ENCODE measurements at places on chromosomes 3 and 15.

- DNase-seq = no peak
These were observed 260.6 kb downstream of the GOLGA6L6 start for GRCh38 chr15:20280933-20281463.

GRCh38 chr3:73480187-73480672, 144.5 kb downstream of the PDZRN3 start:
- DNase-seq = no peak

DNA sequence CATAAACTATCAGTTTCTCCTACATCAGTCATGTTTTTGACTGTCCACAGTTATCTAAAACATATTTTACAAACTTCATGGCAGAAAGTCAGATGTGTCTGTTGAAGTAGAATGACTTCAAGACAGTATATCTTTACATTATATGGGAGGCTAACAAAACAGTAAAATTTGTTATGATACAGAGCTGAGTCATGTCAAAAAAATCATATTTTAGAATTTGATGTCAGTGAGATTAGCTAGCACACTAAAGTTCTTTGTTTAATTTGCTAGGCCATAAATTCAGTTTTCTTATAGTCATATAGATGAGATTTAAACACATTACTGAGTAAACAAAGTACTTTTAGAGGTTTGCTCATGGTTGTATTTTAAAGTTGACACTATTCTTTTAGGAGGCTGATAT, 80.3 kb upstream of the IGSF10 start:
- DNase-seq = no peak

DNA sequence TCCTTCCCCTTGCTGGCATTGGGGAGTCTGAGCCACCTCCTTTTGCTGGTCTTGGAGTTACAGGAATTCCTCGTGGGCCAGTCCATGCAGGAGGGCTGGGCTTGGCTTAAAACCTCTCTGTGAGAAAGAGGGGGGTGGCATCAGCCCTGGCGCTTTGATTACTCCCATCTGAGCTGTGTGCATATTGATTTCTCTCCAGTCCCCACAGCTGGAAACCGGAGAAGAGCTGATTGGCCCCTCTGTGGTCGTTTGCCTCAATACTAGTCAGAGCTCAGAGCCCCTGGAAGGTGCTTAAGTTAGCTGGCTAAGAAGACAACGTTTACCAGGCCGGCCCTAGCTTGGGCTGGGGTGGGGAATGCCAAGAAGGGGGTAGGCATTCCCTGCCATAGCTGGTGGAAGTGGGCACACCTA, 4.0 kb upstream of the RASGRF1 start:
- no peak for DNase-seq

DNA sequence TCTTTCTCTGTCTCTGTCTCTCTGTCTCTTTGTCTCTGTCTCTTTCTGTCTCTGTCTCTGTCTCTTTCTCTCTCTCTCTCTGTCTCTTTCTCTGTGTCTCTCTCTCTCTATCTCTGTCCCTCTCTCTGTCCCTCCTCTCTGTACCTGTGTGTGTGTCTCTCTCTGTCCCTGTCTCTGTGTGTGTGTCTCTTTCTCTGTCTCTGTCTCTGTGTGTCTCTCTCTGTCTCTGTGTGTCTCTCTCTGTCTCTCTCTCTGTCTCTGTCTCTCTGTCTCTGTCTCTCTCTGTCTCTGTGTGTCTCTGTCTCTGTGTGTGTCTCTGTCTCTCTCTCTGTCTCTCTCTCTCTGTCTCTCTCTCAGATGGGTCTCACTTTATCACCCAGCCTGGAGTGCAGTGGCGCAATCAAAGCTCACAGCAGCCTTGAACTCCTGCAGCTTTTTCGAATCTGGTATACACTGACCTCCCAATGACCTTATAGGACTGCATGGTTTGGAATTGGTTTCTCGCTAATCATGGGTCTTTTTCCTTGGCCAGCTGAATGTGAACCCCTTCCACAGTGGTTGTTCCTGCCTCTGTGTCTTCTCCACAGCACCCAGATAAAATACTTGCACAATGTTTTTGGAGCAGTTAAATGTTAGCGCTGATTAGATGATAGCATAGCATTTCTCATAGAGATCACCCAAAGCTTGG, 102.6 kb upstream of the KLHL25 start:
- DNase-seq = no peak

GRCh38 chr15:52667597-52667996, 11.6 kb downstream of the ATOSA start:
- no peak for DNase-seq

DNA sequence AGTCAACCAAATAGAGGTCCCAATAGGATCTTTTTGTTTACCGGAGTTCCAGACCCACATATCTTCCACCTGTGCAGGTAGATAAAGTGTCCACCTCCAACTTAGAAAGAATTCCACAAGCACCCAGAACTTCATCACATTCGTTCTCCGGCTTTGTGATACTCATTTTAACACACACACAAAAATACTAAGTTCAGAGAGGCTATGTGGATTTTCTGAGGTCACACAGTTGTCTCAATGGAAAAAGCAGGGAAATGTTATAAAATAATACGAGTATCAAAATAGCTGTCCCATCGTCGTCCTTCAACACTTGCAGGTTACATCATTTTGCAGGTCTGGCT, 137.5 kb downstream of the TMCO5A start:
- no peak for DNase-seq

- no peak for DNase-seq
These were observed 64.0 kb upstream of the TRA2B start for GRCh38 chr3:186001842-186002241.

GRCh38 chr3:176872771-176873209, 324.5 kb downstream of the TBL1XR1 start:
- DNase-seq = peak; percentile 31

DNA sequence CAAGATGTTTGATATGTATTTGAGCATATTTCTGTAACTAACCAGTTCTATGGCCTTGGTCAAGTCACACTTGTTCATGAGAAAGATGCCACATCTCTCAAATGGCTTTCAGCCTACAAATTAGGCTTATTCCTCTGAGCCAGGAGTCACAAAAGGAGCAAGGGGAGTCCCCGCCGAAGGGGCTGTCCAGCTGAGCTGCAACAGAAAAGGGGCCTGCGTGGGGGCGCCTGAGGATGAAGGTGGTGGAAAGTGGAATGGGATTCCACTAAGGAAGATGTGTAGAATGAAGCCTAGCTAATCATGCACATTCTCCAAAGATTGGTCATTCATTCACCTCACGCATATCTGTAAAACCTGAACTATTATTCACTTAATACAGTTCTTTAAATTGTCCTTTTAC, 19.1 kb downstream of the ALDH1L1 start:
- DNase-seq = no peak

DNA sequence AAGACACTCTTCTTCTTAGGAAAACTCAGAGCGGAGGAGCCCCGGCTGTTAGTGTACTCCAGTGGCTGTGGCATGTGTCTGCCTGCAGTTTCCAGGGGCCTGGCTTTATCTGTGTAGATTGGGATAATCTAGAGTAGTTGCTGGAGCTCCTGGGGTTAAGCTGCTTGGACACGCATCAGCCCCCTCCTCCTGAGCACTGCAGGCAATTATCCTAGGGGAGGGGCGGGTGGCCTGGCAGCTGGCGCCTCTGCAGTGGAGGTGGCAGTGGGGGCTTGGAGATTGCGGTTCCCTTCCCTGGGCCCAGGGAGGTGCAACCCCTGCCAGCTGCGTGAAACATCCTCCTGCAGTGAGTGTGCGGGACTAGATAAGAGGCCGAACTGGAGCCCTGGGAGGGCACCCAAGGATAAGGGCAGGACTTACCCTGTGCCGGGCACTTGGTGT, 68.2 kb downstream of the EFCAB12 start:
- no peak for DNase-seq

Measured in effector CD4-positive, alpha-beta T cell (primary cell).